ENCODE measurements at places on chromosomes 3 and 15.

DNA sequence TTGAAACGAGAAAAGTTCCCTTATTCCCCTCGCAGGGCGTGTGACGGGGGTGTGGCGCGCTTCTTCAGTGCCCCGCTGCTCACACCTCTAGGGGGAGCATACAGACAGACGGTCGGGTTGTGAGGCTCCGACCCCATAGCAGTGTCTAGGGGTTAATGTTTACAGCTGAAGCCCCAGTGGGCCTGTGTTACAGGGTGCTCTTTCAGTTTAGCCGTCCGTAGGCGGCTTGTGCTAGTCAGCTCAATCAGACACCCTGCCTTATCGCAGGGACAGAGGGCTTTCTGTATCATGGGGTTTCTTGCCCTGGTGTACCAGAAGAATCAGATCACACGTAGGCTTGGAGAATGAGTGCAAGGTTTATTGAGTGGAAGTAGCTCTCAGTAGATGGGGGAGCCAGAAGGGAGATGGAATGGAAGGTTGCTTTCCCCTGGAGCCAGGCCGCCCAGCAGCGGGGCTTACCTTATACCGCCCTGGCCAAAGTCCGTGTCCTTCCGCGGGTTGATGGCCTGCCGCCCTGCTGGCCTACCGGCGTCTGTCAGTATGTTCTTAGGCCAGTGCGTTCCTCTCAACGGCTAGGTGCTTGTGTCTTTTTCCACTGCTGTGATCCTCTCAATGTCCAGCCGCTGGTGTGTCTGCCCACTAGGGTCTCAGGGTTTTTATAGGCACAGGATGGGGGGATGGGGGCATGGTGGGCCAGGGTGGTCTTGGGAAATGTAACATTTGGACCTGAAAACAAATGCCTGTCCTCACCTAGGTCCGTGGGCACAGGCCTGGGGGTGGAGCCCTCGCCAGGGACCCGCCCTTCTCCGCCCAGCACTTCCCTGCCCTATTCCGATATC, 32.2 kb upstream of the ACP3 start:
- no peak for DNase-seq

GRCh38 chr3:49300595-49300994, 23.6 kb upstream of the C3orf62 start:
- DNase-seq, result no peak

GRCh38 chr3:133742351-133743091, 3.7 kb upstream of the TF start:
- DNase-seq, result peak; percentile 12

DNA sequence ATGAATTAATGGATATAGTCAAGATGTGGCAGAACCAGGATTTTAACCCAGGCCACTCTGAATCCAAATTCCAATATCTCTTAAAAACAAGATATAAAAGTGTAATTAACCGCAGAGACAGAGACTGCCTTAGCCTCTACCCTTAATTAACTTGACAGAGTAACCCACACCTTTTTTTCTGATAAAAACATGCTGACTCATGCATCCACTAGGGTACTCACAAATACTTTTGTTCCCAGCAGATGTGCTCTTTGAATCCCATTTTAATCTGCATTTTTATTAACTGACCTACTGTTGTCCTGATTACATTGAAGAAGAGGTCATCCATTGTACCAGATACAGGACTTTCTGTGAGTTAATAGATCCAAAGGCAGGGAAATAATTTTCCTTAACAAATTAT, 278.3 kb downstream of the CHL1 start:
- DNase-seq, result no peak

DNA sequence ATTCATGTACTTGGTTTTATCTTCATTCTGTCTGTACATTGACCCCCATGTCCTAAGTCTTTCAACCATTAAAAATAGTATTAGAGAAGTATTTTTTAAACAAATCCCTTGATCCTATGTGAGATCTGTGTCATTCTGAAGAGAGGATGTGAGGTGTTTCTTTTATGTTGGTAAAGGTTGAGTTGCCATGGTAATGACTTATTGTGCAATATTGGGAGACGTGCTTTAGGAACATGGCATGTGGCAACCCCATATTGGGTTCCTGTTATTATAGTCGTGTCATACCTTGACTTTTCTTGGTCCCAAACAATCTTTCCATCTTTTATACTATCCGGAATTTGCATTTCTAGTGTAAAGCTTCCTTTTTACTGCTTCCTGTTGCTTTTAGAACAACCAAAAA, 203.1 kb downstream of the KCNAB1 start:
- peak; percentile 57 for DNase-seq

DNA sequence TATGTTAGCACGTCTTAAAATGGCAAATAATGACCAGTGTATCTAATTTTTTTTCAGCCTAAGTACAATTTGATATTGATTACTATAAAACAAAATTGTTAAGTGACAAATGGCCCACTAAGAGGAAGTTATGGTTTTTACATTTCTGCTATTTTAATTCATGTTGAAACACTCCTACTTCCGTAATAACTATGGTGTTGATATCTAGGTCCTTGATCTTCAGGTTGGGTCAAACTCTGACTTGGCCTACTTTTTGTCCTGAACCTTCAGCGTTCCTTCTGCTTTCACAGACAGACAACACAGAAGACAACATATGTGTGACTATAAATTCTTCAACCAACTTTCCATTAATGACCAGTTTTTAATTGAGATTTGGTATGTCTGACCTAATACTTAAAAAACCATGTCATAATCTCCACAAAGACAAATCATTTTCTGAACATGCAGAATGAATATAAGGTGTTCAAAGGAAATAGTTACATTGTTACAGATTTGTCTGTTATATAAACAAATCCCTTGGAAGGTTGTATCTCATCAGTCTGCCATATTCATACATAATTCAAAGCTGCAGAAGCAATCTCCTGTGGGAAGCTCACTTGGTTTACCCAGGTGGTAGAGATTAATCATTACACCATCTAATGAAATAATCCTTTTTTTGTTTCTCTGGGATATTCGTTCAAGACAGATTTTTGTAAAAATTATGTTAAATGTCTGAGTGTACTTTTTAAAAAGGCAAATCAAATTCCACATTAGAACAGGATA, 92.1 kb upstream of the TSPAN3 start:
- no peak for DNase-seq

DNA sequence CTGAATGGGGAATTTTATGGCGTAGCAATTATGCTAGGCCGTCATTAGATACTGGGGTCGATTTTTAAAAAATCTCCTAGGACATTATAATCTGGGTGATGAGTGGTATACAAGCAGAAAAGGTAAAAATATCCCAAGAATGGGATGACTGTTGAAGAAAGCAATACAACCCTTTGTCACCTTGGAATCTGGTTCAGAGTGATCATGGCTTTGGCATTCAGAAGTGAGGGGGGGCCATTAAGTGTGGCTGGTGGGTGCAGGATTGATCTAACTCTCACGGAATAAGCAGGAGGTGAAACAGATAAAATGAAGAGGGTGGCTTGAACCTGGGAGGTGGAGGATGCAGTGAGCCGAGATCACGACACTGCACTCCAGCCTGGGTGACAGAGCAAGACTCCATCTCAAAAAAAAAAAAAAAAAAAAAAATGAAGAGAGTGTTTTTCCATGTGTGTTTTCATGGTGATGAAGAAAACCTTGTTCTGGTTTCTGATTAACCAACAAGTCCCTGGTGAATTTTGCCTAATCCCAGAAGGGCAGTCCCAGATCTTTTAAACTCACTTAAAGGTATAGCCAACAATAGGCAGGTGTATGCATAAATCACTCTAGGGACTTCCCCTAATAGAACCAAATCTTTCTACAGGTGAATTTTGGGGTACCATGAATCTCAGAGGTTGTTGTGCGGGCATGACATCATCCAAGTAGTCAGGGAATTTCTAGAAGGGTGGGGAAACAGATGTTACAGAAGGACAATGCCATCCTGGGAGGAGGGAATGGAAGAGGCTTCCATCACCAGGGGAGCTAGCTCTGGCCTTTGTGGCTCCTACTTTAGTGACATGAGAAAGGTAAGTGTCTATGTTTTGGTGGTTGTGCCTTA, 3.1 kb upstream of the RAD54L2 start:
- DNase-seq, result no peak

DNA sequence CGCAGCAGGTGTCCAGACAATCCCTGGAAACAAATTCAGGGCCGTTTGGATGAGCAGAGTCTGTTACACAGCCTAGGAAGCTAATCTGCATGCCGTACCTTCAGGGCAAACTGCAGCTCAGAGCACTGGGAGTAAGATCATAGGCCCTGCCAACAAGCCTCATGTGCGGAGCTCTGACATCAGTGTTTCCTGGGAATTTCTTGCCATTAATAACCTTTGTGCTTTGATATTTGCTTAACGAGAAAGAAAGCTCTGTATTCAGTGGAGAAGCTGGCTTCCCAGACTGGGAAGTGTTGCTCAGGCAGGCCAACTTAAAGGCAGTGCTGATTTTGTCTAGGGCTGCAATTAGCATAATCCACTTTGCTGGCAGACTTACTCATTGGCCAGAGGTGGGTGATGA, 116.1 kb upstream of the KLHL25 start:
- DNase-seq, result no peak

DNA sequence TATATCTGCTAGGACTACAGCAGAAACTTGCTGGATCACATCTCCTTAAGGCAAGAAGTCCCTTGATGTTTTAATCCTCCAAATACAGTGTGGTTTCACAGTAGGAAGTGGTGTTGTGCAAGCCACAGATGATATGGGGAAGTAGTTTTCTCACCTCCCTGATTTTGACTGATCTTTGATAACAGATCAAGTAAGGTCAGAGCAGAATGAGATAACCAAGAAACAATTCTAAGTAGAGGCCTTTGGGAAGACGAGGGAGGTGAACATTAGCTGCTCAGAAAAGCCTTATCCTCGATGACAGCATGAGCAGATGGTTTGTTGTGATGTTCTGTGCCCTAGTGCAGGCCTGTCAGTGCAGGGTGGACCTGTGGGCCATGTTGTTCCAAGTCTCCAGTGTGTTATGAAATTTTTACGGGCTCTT, 61.3 kb downstream of the RIOX2 start:
- DNase-seq, result peak; percentile 8

GRCh38 chr3:165984589-165984988, 147.4 kb upstream of the BCHE start:
- DNase-seq, result no peak

DNA sequence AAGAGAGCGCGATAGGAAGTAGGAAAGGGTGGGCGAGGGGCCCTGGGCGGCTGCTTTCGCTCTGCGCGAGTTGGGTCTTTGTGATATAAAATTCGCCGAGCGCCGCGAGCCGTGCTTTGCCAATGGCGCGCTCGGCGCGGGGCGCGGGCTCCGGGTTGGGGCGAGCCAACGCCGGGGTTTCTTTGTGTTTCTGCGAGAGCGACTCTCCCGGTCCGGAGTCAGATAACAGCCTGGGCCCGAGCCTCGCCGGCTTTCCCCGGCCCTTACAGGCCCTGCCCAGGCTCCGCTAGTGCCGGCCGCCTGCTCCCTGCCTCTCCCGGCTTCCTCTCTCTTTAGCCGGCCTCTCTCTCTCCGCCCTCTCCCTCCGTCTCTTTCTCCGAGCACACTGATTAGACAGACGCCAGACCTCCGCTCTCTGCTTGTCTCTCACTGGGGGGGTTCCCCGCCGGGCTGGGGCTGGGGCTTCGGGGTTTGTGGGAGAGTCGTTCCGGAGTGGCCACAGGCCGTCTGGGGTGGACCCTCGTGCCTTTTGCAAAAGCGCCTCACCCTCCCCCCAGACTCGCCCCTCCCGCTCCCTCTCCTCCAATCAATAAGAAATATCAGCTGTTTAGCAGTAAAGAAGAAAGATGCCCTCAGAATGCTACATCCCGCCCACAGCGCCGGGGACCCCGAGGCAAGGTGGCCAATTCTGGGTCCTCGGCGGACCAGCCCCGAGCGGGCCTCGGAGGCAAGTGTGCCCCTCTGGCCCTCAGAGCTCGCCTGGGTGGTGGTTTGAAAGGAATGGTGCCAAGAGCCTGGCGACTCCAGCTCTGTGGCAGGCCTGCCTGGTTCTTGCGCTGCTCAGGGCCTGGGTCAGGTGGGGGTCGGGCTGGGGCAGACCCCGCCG, 2.9 kb downstream of the NR2F2 start:
- peak; percentile 59 for DNase-seq

- peak; percentile 86 for DNase-seq
Measured at GRCh38 chr15:97504031-97504792, 456.3 kb upstream of the ARRDC4 start.

DNA sequence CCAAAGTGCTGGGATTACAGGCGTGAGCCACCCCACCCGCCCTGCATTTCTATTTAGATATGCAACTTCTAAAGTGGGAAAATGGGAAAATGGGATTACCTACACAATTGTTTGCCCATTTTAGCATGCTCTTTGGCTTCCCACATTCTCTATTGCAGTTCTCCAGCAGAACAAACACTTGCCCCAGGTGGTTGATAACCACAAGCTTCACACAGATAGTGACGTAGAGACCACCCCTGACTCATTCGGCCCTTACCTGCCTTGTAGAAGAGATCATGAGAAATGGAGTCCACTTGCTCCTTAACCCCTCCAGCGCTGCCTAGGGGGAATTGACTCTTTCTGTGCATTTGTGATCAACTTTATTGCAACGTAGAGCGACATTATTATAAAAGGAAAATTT, 83.2 kb upstream of the RAP2B start:
- DNase-seq, result no peak

DNA sequence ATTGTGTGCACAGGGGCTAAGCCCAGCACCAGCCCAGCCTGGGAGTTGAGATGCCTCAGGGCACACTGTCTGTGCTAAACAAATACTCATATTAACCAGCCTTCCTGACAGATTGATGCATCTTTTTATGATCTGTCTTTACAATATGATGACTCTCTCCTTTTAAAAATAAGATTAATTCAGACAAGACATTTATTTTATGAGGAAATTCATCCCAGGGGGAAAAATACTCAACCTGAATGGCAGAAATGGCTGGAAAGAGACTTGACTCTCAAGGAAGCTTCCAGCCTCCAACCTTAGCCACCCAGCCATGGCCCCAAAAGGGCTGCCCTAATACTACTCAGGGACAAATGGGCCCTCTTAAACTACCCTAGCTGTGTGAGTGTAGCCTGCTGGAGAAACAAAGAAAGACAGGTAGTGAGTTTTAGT, 46.9 kb downstream of the NOX5 start:
- no peak for DNase-seq

DNA sequence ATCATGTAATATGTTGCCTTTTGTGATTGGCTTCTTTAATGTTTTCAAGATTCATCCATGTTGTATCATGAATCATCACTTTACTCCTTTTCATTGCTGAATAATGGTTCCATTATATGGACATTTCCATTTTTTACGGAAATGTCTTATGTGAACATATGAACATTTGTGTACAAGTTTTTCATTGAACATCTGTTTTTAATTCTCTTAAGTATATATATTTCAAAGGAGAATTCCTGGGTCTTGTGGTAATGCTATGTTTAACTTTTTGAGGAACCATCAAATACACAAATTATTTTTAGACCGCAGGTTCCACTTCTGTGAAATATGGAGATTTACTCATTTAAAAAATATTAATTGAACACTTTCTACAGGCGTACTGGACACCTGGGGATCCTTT, 85.7 kb downstream of the ARIH1 start:
- DNase-seq, result no peak

- peak; percentile 37 for DNase-seq
Measured at GRCh38 chr3:77081240-77081661, 41.4 kb downstream of the ROBO2 start.

GRCh38 chr15:36769098-36769497, 189.7 kb downstream of the CDIN1 start:
- peak; percentile 56 for DNase-seq
